ENCODE measurements at places on chromosomes 11 and 22. TPM values are rescaled to one million over a fixed set of nuclear protein-coding genes. Genes with fewer than 3 reads are reported as not detected.

DNA sequence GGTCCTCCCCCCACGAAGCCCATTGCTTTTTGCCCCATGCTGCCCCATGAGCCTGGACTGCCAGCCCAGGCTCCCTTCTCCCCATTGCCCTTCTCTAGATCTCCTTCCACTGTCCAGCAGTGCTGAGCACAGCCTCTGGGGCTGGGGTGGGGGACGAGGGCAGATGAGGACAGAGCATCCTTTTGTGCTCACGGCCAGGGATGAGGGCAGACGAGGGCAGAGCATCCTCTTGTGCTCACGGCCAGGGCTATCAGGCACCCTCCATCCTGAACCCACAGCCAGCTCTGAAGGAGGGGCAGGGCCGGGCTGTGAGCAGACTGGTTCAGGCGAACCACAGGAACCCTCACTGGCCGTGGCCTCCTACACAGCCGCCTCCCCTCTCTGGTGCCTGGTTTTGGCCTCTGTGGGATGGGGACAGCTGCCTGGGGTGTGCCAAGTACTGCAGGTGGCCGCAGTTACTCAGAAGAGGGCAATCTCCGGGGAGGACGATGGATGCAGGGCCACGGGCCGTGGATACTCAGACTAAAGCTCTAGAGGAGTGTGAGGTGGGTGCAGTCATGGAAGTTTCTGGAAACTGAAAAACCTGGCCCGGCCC is 1258.8 kb downstream of the BRD1 start:
- DNase-seq, result no peak

- no peak for DNase-seq
These were observed 5.5 kb downstream of the UNC93B1 start for GRCh38 chr11:67998150-67999045.

DNA sequence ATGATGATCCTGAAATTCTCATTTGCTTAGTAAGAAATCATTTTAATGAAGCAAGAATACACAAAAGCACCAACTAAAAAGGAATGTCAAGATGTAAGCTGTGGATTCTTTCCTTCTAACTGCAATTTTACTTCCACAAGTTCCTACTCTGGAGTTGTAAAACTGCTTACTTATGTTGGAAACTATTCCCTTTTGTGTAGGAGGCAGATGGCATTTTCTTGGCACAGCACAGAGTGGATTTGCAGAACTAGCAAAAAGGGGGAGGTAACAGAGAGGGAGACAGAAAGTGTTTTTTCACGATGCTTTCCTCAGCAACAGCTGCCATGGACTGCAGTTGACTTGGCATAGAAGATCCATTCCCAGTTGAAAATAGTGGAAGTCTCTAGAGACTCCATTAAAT is 1112.0 kb upstream of the RAG2 start:
- no peak for DNase-seq

DNA sequence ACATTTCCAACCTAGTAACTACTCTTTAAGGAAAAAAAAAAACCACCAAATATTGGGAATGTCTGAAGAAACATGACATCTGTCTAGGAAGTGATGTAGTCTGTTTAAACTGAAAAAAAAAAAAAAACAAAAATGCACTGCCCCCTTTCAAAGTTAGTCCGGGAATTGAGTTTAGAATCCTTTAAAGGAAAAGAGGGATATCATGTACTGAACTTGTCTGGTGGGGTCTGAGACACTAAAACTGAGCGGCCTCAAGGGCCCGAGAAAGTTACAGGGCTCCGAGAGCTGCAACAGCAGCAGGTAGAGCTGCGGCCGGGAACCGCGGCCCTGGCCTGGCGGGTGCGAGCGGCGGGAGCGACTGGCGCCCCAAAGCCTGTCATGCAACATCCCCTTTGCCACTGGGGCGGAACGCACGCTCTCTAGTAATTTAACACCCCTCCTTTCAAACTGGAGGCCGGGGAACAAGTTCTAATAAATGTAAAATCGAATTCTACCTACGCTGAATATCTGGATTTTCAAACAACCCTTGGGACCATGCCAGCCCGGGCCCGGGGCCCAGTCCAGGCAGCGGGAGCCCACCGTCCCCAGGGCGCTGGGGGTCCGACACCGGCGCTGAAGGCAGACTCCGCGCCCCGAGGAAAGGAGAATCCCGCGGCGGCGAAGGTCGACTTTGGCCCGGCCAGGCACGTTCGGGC is 736 bp downstream of the RDX start:
- peak; percentile 59 for DNase-seq

GRCh38 chr11:86152006-86152862 is 83.3 kb upstream of the PICALM start:
- no peak for DNase-seq

- no peak for DNase-seq
These were observed 23.8 kb downstream of the LRRC10B start for GRCh38 chr11:61532134-61533038.

DNA sequence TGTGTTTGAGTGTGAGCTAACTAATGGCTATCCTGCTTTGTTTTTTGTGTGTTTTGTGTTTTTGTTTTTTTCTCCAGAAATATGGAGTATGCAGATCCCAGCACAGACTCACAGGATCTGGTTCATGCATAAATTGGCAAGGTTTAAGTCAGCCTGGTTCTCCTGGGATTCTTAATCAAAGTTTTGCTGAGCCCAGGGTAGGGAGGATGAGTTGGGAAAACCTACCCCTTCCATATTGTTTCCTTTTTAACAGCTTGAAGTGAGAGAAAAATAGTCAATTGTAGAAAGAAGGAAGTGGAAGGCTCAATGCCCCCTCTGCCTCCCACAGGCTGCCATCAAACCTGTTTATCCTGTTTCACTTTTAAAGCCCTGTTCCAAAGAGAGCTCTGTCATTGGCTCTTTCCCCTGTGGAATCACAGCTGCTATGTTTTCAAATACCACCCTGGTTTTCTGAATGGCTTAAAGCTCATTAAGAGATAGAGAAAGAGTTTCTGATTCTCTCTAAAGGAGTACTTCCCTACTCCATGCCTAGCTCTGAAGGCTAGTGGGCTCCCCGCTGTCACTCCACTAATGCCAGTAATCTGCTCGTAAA is 23.4 kb upstream of the CADM1 start:
- no peak for DNase-seq

GRCh38 chr22:30627471-30627870 is 8.1 kb upstream of the SLC35E4 start:
- DNase-seq, result no peak

DNA sequence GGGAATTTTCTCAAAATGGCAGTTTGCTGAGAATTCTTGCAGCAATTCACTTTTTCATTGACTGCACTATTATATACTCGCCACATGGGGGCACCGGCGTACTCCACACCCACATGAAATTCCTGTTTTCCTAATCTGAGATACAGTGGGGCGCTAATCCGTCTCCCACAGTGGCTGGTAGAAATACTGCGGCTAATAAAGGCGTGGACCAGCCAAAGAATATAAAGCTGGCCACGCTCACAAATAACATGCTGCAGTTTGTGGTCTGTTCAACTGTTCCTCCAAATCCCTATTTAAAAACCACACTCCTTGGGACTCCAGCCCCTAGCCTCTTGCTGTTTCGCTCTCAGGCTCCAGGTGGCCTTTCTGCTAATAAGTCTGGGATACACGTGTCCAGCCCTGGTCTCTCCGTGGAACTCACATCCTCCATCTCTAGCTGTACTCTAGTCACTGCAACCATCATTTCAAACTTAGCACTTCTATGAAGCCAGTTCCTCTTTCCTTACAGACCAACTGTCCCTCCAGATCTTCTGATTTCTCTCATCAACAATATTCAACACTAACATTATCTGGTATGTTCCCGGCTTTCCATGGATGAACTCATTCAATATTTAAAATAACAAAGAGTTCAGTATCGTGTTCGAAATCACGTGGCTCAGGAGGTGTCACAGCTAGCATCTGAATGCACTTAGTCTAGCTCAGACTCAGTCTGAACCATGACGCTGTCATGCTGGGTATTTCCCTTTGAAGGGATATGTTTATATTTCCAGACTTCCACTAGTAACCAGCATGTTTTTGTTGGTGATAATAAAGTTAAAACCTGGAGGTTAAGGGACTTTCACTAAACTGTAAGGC is 22.0 kb downstream of the TBRG1 start:
- peak; percentile 54 for DNase-seq

DNA sequence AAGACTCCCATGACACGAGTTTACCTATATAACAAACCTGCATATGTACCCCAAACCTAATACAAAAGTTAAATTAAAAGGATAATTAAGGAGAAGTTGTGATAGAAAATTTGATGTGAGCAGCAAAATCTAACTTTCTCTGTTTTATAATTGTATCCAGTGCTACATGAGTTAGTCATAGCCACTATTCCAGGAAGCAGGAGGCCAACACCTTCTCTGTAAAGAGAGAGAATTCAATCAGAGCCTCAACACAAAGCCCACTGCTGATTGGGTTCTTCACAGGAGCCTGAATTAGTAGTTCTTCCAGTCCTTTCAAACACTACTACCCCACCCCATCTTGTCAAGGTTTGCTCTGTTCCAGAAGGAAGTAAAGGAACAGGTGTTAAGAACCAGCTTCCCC is 84.2 kb downstream of the BLID start:
- DNase-seq, result no peak

DNA sequence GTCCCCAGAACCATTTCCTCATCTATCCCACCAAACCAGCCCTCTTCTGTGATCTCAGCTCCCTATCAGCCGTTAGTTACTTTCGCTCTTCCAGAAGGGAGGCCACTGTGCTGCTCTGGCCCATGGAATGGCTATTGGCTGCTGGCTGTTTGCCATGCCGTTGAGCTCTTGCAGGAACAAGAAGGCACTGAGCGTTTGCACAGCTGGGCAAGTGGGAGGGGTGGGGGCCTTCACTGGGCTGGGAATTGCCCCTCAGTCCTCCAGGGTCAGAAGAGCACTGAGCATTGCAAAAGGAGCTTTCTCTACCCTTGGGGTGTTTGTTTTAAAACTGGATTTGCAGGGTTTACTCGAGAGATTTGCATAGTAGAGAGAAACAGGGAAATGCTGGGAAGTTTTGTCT is 129.0 kb upstream of the PARVA start:
- peak; percentile 59 for DNase-seq

- no peak for DNase-seq
These were observed 1075.9 kb downstream of the BRD1 start for GRCh38 chr22:48751539-48752437.

- peak; percentile 49 for DNase-seq
These were observed 11.8 kb downstream of the TIGD3 start for GRCh38 chr11:65366340-65366773.

- DNase-seq, result no peak
These were observed 187.9 kb downstream of the ETS1 start for GRCh38 chr11:128399251-128400121.

DNA sequence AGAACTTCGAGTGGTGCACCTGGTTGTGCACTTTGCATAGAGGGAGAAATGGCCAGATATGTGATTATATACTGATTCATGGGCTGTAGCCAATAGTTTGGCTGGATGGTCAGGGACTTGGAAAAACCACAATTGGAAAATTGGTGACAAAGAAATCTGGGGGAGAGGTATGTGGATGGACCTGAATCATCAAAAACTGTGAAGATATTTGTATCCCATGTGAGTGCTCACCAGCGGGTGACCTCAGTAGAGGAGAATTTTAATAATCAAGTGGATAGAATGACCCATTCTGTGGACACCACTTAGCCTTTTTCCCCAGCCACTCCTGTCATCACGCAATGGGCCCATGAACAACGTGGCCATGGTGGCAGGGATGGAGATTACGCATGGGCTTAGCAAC is 48.0 kb upstream of the NARS2 start:
- DNase-seq, result no peak

- no peak for DNase-seq
These were observed 16.7 kb upstream of the KCNQ1OT1 start for GRCh38 chr11:2716376-2717095.

GRCh38 chr11:95570845-95571244 is 218.7 kb downstream of the FAM76B start:
- DNase-seq, result no peak

- DNase-seq, result no peak
These were observed 56.5 kb downstream of the FLRT1 start for GRCh38 chr11:64092111-64092760.

- DNase-seq, result no peak
These were observed 103.3 kb downstream of the SCN3B start for GRCh38 chr11:123551079-123551478.

- DNase-seq, result no peak
These were observed 143.8 kb upstream of the NECTIN1 start for GRCh38 chr11:119872611-119873310.

GRCh38 chr11:21785351-21785750 is 407.5 kb upstream of the ANO5 start:
- DNase-seq, result no peak

DNA sequence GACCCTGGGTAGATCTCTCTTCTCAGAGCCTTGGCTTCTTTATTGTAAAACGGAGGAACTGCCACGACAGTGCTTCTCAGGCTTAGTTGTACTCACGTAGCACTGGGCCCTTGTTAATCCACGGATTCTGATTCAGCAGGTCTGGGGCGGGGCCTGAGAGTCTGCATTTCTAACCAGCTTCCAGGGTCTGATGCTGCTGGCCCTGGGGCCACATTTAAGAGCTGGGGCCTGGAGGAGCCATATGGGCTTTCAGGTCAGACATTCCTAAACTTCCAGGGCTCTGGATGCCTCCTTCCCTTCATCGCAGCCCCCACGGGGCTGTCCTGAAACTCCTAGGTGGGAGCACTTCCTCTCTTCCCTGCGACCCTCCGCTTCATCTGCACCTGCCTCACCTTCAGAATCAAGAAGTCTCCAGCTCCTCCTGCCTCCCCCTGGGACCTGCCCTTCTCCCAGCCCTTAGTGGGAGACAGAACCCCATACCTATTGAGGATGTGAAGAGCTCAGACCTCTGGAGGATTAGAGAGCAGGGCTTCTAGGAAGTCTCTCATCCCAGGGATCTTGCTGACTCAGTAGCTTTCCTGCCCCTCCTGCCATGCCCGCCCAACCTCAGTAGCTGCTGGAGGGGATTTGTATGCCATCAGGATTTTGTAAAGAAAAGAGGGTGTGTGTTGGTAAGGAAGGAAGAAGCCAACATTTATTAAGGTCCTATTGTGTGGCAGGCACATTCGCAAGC is 92.5 kb downstream of the LRRC32 start:
- DNase-seq, result no peak

- DNase-seq, result no peak
These were observed 29.8 kb upstream of the CREB3L1 start for GRCh38 chr11:46247659-46248058.

SLC22A12 gene
- not detected for total RNA-seq

GDPD4 gene
- not detected for total RNA-seq

PDE3B gene
- total RNA-seq, result 2.1 TPM

GUCY1A2 gene
- 20.3 TPM for total RNA-seq

P2RY2 gene
- 1.4 TPM for total RNA-seq

LRRC74B gene
- total RNA-seq, result not detected

SMC1B gene
- not detected for total RNA-seq

GRAP2 gene
- 0.46 TPM for total RNA-seq

OR52N4 gene
- 0.28 TPM for total RNA-seq

LRRC10B gene
- total RNA-seq, result 3.0 TPM

OR56A1 gene
- not detected for total RNA-seq

CCDC86 gene
- 20.4 TPM for total RNA-seq

GGT5 gene
- 4.6 TPM for total RNA-seq

CARD16 gene
- 10.5 TPM for total RNA-seq

CATSPERZ gene
- not detected for total RNA-seq

Measured in ovary (tissue), 10 donors.